ENCODE measurements at places on chromosomes 11 and 22.
A peak's percentile ranks its signal among the peaks of the same experiment; 100 is the strongest.

DNA sequence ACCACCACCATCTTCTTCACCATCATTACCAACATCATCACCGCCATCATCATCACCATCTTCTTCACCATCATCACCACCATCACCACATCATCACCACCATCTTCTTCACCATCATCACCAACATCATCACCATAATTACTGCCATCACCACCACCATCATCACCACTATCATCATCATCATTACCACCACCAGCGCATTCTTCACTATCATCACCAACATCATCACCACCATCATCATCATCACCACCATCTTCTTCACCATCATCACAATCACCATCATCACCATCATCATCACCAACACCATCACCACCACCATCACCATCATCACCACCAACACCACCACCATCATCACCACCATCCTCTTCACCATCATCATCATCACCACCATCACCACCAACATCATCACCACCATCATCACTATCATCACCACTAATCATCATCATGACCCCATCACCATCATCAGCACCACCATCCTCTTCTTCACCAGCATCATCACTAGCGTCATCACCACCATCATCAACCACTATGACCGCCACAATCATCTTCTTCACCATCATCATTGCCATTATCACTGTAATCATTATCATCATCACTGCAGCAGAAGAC is 303.8 kb downstream of the CTTN start:
- no peak for DNase-seq

GRCh38 chr11:32581556-32581955 is 2.1 kb upstream of the EIF3M start:
- no peak for DNase-seq

- no peak for DNase-seq
These were observed 119.2 kb downstream of the KIAA1671 start for GRCh38 chr22:25071720-25072119.

DNA sequence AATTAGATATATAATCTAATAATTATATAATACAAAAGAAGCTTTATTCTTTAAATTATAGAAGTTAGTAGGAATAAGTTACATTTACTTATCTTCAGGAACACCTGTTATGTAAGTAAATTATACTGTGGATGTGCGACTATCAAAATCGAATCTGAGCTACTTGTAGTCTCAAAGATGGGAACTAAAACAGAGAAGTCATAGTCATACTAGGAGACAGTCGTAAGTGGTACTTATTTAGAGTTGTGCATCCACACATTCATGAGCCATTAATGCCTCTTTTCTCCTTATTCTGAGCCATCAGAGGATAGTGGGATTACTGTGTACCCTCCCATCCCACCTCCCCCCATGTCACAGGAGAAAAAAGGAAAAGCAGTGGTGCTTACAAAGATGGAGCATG is 114.4 kb downstream of the CADM1 start:
- DNase-seq: no peak

GRCh38 chr11:126416542-126417090 is 61.1 kb downstream of the ST3GAL4 start:
- peak; percentile 65 for DNase-seq

DNA sequence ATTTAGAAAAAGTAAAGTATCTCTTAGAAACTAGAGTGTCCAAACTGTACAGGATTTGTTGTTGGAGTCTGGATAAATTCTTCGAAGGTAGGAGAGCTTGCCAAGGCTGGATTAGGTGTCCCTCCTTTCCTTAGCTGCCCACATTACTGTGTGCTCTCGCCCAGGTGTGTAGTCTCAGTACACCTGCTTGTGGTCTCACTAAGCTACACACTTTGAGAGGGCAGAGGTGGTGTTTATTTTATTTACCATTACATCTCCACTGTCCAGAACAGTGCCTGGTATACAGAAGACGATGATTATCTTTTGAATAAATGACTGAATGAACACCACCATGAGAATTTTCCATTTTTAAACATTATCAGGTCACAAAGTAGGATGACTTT is 36.5 kb downstream of the VSIG10L2 start:
- DNase-seq: no peak

- DNase-seq: no peak
These were observed 129.1 kb upstream of the ARHGAP42 start for GRCh38 chr11:100557830-100558611.

DNA sequence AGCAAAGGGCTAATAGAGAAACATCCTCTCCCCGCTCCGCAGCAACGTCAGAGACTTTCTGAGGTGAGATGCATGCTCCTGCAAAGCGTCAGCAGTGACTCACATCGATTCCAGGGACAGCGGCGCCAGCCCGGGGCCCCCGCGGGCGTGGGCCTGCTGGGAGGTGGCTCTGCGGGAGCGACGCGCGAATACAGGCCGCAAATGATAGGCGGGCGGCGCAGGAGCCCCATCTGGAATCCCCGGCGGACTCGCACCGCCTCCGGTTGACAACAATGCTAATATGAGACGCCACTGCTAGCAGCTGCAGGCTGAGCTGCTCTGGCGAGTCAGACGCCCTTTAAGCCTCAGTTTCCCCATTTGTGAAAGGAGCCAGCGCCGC is 557 bp downstream of the RANGAP1 start:
- peak; percentile 66 for DNase-seq

- no peak for DNase-seq
These were observed 2.5 kb downstream of the THYN1 start for GRCh38 chr11:134250675-134251074.

- no peak for DNase-seq
These were observed 712.0 kb downstream of the TBC1D22A start for GRCh38 chr22:47474464-47474863.

GRCh38 chr22:37569921-37570660 is 9.8 kb downstream of the LGALS2 start:
- DNase-seq: no peak

- DNase-seq: no peak
These were observed 43.3 kb downstream of the MYEOV start for GRCh38 chr11:69337211-69337721.

DNA sequence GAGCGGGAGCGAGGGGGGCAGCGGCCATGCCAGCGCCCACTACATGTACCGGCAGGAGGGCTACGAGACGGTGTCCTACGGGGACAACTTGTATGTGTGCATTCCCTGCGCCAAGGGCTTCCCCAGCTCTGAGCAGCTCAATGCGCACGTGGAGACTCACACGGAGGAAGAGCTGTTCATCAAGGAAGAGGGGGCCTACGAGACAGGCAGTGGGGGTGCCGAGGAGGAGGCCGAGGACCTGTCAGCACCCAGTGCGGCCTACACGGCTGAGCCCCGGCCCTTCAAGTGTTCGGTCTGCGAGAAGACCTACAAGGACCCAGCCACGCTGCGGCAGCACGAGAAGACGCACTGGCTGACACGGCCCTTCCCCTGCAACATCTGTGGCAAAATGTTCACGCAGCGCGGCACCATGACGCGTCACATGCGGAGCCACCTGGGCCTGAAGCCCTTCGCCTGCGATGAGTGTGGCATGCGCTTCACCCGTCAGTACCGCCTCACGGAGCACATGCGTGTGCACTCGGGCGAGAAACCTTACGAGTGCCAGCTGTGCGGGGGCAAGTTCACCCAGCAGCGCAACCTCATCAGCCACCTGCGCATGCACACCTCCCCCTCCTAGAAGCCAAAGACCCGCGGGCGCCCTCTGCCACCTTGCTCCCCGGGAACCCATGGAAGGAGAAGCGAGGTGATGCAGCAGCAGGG is 20.9 kb upstream of the TMEM191C start:
- no peak for DNase-seq

DNA sequence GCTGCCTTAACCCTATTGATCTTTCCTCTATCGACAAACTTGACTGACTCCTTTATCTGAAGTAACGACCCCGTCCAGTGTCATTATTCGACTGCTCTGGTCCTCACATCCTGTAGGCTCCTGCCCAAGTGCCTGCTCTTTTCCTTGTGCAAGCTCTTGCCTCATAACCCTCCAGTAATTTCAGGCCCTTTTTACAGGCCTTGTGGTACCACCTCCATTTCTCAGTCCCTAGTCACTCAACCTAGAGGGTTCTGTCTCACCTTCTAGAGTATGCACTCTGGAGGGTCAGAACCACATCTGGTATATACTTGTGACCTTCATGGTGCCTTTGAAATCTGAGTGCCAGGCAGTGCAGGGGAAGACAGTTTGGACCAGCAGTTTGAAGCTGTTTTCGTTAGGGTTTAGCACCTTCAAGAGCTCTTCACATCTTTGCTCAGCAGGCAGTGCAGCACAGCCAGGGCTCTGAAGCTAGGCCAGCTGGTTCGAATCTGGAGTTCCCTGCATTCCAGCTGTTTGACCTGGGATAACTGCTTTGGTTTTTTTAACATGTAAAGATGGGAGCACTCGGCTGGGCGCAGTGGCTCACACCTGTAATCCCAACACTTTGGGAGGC is 11.2 kb downstream of the SNRPD3 start:
- no peak for DNase-seq

DNA sequence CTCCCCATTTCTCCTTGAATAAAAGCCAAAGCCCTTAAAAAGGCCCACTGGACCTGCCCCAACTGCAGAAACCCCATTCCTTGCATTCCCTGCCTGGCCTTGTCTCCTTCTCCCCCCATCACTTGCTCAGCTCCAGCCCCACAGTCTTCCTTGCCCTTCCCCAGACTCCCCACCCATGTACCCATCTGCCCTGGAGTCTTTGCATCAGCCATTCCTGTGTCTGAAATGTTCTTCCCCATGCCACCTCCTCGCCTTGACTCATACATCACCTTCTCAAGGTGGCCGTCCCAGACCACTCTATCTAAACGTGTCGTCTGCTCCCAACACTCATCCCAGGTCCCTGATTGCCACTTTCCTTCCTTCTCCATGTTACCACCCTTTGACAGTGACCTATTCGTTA is 77.4 kb upstream of the SHANK2 start:
- DNase-seq: no peak

DNA sequence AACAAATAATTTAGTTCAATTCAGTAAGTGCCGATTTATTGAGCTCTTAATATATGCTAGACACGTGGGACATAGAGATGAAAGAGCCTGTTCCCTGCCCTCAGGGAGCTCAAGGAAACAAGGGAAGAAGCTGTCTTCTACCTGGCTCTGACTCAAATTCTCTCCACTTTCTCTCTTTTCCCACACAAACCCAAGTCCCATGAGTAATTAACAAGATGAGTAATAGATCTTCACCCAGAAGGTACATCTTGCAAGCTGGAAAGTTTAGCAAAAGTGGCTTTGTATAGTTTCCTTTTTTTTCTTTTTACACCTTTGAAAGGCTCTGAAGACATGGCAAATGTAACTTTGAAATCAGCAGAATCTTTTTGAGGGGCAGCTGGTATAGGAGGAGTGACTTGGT is 48.2 kb upstream of the CHST1 start:
- DNase-seq: no peak

DNA sequence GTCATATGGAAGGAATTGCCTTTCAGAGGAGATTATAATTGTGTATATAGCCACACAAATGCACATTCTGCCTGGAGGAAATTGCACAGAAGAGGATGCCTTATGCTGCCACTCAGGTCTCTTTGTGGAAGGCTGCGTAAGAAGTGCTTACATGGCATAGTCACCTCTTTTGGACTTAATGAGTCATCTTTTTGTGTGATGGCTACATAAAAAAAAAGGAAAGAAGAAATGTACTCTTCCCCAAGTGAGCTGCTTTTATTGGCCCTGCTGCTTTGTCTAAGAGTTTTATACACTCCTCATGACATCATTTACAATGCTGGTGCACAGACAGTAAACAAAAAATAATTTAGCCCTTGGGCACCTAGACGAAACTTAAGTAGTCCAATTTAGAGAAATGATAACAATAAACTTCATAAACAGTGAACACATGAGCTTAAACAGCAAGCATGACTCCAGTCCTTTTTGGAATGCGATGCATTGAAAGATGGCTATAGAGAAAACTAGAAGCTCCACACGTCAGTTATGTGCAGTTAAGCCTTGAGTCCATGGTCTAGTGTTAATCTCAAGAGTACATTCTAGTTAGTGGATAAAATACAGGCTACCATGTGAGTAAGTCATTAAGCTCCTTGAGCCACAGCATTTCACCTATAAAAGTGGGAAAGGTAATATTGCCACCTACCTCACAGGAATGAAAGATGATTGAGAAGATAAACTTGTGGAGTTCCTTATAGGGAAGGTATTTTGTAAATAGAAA is 12.0 kb downstream of the CSTPP1 start:
- DNase-seq: no peak

DNA sequence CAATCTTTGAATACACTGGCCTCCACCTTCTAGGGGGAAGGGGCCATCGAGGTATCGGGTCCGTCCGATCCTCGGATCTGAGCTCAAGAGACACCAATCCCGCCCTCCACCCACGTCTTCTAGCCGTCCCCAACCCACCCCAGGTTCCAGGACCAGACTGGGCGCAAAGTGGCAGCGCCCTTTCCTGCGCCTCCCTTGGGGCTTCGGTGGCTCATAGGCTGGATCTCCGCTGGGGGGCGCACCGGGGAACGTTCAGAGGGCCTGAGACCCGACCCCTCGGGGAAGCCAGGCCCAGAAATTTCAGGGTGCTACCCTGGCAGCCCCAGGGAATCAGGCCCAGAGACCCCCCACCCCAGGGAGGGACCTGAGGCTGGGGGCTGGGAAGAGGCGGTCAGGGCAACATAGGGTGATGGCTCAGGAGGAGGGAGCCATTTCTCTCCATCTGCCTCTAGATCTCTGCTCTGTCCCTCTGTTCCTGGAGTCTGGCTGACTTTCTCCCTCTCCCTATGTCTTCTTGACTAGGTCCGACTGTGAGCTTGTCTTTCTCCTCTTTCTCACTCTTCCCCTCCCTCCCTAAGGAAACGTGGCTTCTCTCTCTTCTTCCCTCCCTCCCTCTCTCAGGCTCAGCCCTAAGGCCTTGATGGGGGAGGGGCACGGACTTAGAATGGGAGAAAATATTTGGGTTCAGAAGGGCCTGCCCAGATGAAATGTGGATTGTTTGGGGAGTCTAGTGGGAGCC is 1.1 kb downstream of the CREB3L1 start:
- DNase-seq: no peak

DNA sequence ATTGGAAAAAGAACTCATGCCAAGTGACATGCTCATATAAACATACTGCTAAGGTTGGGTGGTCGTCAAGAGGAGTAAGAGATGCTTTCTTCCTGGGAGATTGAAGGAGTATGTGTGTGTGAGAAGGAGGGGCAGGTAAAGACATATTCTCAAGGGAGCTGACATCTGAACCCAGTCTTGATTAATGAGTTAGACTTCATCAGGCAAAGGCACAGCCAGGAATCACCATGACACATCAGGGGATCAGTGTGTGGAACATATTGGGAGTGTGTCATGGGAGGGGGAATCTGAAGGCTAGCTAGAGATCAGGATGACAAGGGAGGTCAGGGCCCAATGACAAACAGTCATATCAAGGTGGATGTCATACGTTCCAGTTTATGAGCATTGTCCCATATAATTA is 14.9 kb downstream of the CNTF start:
- no peak for DNase-seq

GRCh38 chr11:97880209-97880608 is 1140.5 kb upstream of the CNTN5 start:
- DNase-seq: no peak

All from NAMALWA (cell line).